ENCODE measurements at places on chromosomes 2 and 18. TPM values are rescaled to one million over a fixed set of nuclear protein-coding genes. Genes with fewer than 3 reads are reported as not detected.

The ARL5A gene
- 50.9 TPM for total RNA-seq

The ASB18 gene
- total RNA-seq, result not detected

The KIF1A gene
- total RNA-seq, result 0.60 TPM

The BARD1 gene
- 39.0 TPM for total RNA-seq

The PLCL1 gene
- 2.6 TPM for total RNA-seq

The ATP6V1B1 gene
- total RNA-seq, result not detected

The CD8B2 gene
- 0.08 TPM for total RNA-seq

The CRYGD gene
- not detected for total RNA-seq

The GLI2 gene
- 0.88 TPM for total RNA-seq

The FAM110C gene
- total RNA-seq, result 0.30 TPM

The SERPINB13 gene
- total RNA-seq, result not detected

The IFIH1 gene
- total RNA-seq, result 23.1 TPM

The ACTG2 gene
- total RNA-seq, result not detected

The MROH2A gene
- not detected for total RNA-seq

The CAMKMT gene
- total RNA-seq, result 11.0 TPM

The SERPINB5 gene
- total RNA-seq, result not detected

The PTH2R gene
- not detected for total RNA-seq

The DYNC1I2 gene
- total RNA-seq, result 48.9 TPM

The RAB11FIP5 gene
- 6.9 TPM for total RNA-seq

The CD226 gene
- total RNA-seq, result 65.4 TPM

The IMMT gene
- 137 TPM for total RNA-seq

The FAM237A gene
- total RNA-seq, result not detected

The LOXL3 gene
- total RNA-seq, result 0.10 TPM

The PMAIP1 gene
- 16.9 TPM for total RNA-seq

The LAMA1 gene
- not detected for total RNA-seq

The TNS1 gene
- total RNA-seq, result 10.3 TPM

The HOXD13 gene
- not detected for total RNA-seq

The TNFAIP6 gene
- total RNA-seq, result not detected

The PGAP1 gene
- total RNA-seq, result 49.3 TPM

The ALPP gene
- not detected for total RNA-seq

The LONRF2 gene
- total RNA-seq, result 0.03 TPM

The RAX gene
- not detected for total RNA-seq

The NT5DC4 gene
- total RNA-seq, result not detected

The LYPD1 gene
- not detected for total RNA-seq

The CCDC102B gene
- total RNA-seq, result 0.87 TPM

The CRYGC gene
- total RNA-seq, result not detected

All from activated naive CD4-positive, alpha-beta T cell treated with anti-CD3 and anti-CD28 coated beads, Interleukin-2, amount 10 ng/mL, durations not matched to agents 5 hours and 36 hours (primary cell).